A549 treated with AZD2906 at 1 μM for 4 hours (cell line): ENCODE measurements at places on chromosomes 3 and 15. TPM values are rescaled to one million over a fixed set of nuclear protein-coding genes. Genes with fewer than 3 reads are reported as not detected.

C3orf49 gene
- total RNA-seq, result not detected in 5 replicates

PODXL2 gene
- 9.2 to 11.6 TPM (median 10.0 TPM) in 5 replicates for total RNA-seq

CHRD gene
- 0.11 to 0.36 TPM (median 0.23 TPM) in 5 replicates for total RNA-seq

CMC1 gene
- 37.9 to 46.9 TPM (median 45.0 TPM) in 5 replicates for total RNA-seq

UQCC5 gene
- 50.5 to 63.3 TPM (median 59.7 TPM) in 5 replicates for total RNA-seq

TGM4 gene
- total RNA-seq, result 0.13 to 0.23 TPM (median 0.19 TPM) in 5 replicates

TMEM158 gene
- total RNA-seq, result 6.3 to 11.3 TPM (median 10.0 TPM) in 5 replicates

DUOXA2 gene
- not detected in 5 replicates for total RNA-seq

VILL gene
- 0.06 to 0.26 TPM (median 0.12 TPM) in 4 of 5 replicates, not detected in the other for total RNA-seq

ISLR2 gene
- total RNA-seq, result 0.10 to 0.31 TPM (median 0.13 TPM) in 5 replicates

MB21D2 gene
- 4.6 to 5.2 TPM (median 4.8 TPM) in 5 replicates for total RNA-seq

ANKRD34C gene
- not detected in 5 replicates for total RNA-seq

LHFPL4 gene
- 0.07 to 0.15 TPM (median 0.10 TPM) in 5 replicates for total RNA-seq

CYP11A1 gene
- total RNA-seq, result 0.07 to 0.13 TPM (median 0.10 TPM) in 3 of 5 replicates, not detected in the others

LNP1 gene
- total RNA-seq, result 0.72 to 1.2 TPM (median 0.80 TPM) in 5 replicates

OR4F6 gene
- total RNA-seq, result not detected in 5 replicates

LRRC15 gene
- 0.13 to 0.17 TPM (median 0.15 TPM) in 5 replicates for total RNA-seq

ZNF80 gene
- not detected in 5 replicates for total RNA-seq

DZIP1L gene
- 9.2 to 11.7 TPM (median 11.0 TPM) in 5 replicates for total RNA-seq

ERC2 gene
- total RNA-seq, result 0.14 to 0.19 TPM in 2 of 5 replicates, not detected in the others

SCAANT1 gene
- total RNA-seq, result not detected in 5 replicates

CLDN1 gene
- 15.3 to 20.2 TPM (median 18.5 TPM) in 5 replicates for total RNA-seq

ISL2 gene
- 2.7 to 4.5 TPM (median 3.9 TPM) in 5 replicates for total RNA-seq

CD200R1 gene
- total RNA-seq, result 0.05 to 0.17 TPM (median 0.05 TPM) in 5 replicates
